Neural crest cell (in vitro differentiated cells): ENCODE measurements at places on chromosomes 6 and 20. TPM values are rescaled to one million over a fixed set of nuclear protein-coding genes. Genes with fewer than 3 reads are reported as not detected.

DNA sequence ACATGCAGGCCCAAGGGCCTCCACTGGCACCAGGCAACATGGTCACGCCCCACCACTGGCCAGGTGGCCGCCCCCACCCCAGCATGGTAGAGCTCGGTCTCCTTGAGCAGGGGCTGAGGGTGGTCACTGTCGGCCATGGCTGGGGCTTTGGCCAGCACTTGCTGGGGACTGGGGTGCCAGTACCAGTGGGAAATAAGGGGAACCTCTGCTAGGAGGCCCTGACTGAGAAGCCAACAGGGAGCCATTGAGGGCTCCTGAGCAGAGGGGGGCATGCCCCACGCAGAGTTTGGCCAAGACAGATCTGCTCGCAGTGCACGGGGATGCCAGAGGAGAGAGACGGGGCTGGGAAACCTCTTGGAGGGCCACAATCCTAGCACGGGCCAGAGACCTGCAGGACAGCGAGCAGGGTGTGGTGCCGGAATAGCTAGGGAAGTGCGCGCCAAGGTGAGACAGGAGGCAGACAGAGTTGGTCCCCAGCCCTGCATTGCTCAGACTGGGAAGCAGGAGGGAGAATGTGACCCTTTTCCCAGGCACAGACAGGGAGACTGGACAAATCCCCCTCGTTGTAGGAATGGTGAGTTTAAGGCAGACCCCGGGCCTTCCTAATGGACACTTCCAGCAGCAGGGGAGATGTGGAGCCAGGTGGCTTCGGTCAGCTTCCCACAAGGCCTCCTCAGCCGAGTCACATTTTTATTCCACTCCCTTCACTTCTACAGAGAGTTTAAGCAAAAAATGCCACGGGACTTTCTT, 179.0 kb upstream of the CST7 start:
- no peak for DNase-seq

DNA sequence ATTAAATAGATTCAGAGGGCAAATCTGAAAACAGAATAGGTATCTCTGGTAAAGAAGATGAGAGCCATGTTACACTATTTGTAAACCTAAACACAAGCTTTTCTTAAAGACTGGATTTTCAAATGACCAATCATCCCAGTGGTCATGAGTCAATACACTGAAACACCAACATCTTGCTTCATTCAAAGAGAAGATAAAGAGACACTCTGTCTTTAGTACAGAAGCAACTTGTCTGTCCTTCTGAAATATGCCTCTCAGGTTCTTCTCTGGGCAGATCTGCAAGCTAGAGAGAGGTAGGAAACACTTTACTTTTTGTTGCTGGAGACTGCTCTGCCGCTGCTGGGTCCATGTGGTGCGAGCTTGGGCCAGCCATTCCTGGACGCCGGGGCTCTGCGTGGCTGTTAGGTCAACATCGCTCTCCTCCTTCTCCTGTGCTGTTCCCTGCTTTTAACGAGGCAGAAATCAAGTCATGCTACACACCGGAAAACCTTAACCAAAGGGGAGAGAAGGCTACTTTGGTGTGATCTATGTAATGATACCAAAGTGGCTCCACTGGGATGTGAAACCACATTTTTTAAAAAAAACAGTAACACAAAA, 368.2 kb downstream of the SYNE1 start:
- no peak for DNase-seq

The EDEM2 gene
- 16.9 and 17.9 TPM in 2 replicates for total RNA-seq

DNA sequence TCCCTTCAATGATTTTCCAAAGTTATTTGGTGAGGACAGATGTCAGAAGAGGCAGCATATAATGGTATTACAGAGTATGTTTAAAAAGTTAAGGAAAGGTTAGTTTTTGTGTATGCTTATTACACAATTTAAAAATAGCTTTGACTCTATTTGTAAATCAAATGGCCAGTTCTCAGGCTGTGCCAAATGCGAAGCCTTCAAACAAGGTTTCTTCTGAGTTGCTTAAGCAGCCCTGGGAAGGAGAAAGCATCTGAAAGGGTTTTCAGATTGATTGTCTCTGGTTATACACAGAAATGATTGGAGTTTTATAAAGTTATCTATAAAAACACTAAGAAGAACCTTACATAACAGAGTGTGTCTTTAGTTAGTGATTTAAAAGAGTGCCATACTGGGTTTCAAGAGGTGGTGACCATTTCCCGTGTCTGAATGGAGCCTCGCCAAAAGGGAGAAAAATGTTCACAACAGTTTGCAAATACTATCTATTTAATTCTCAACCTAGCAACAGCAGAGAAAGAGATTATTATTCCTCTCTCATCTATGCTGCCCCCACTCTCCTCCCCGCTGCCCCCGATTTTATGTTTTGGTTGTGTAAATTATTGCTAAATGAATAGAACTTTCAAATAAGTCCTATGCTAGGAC, 16.7 kb downstream of the CD109 start:
- DNase-seq = no peak

DNA sequence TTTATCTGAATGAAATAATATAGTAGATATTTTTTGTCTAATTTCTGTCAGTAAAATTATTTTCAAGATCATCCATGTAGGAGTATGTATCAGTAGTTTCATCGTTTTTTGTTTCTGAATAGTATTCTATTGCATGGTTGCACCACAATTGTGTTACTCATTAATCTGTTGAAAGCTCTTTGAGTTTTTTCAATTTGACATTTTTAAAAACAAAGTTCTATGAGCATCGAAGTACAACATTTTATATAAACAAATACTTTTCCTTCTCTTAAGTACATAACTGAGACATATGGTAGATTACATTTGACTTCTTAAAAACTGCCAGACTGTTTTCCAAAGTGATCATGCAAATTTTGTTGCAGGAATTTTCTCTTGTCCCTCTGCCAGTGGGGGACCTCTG, 1113.1 kb upstream of the CITED2 start:
- no peak for DNase-seq

The RAD21L1 gene
- not detected in 2 replicates for total RNA-seq

DNA sequence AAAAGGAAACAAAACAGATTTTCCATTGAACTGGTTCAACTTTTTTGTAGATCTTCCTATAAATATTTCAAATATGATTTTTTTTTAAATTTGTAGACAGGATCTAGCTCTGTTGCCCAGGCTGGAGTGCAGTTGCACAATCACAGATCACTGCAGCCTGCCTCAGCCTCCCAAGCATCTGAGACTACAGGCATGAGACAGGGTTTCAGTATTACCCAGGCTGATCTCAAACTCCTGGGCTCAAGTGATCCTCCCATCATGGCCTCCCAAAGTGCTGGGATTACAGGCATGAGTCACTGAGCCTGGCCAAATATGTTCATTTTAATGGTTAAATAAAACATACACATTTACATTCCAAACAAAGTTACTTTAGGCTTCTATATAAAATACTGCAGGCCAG, 33.6 kb downstream of the SAMHD1 start:
- DNase-seq = no peak

The MMP24 gene
- total RNA-seq = 2.8 and 2.9 TPM in 2 replicates

DNA sequence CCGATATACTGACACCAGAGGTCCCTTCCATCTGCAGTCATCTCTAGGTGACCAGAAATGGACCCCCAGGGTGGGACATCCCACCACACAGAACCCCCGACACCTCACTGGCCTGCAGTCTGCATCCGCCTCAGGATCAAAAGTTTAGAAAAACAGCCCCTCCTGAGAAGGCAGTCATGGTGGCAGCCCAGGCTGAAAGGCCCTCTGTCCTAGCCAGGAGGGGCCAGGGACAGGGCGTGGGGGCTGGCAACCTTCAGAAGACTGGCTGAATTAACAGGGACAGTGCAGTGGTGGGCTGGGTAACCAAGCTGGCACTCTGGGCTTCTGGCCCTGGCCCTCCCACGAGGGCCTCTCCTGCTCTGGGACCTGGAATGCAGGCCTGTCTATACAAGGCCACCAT, 34.3 kb upstream of the MDFI start:
- DNase-seq = no peak

DNA sequence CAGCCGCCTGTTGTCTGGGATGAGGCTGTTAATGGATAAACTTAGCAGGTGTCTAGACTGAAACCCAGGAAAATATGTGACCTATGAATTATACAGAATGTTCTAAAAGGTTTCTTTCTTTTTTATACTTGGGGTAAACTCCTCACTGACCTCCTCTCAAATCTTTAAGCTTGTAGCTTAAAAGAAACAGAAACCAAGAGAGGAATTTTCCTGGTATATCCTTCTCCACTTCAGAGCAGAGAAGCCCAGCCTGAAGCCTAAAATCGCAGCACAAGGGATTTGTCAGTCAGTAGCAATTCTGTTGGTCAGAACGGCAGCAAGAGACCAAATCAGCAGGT, 99.4 kb upstream of the RIPOR2 start:
- DNase-seq = no peak

The KCNK15 gene
- total RNA-seq = not detected in 2 replicates

The OR2B6 gene
- not detected in 2 replicates for total RNA-seq

GRCh38 chr6:16437984-16438383, 199.6 kb downstream of the GMPR start:
- no peak for DNase-seq

The CD93 gene
- total RNA-seq = 0.44 and 0.50 TPM in 2 replicates

- no peak for DNase-seq
Observed at GRCh38 chr20:19024296-19025035, 188.0 kb upstream of the SLC24A3 start.

The ZSCAN23 gene
- total RNA-seq = 11.8 and 12.5 TPM in 2 replicates

GRCh38 chr20:45306431-45306982, at the start of gene RBPJL:
Gene RBPJL (plus strand): TSS chr20:45306840. CDS start chr20:45306923, 83 bp downstream.
- peak; percentile 37 for DNase-seq

The SULF2 gene
- total RNA-seq = 18.5 and 22.9 TPM in 2 replicates

- no peak for DNase-seq
Observed at GRCh38 chr6:104404377-104404776, 455.3 kb downstream of the HACE1 start.

- no peak for DNase-seq
Observed at GRCh38 chr20:57772349-57772964, 62.6 kb upstream of the PMEPA1 start.

The HSP90AB1 gene
- 1,508 and 1,541 TPM in 2 replicates for total RNA-seq

DNA sequence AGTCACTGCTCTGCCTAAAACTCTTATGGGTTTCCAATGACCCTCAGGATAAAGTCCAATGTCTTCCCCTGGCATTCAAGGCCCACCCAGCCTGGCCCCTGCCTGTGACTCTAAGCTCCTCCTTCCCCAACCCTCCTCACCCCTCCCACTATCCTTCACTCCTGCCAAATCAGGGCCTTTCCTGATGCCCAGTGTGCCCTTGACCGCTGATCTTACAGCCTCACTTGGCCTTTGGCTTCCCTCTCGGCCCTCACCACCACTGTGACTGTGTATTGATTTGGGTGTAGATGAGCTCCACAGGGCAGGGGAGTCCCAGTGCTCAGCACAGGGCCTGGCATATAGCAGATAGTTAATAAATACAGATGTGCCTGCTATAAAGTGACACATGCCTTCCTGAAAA, 115.7 kb downstream of the TOX2 start:
- no peak for DNase-seq

GRCh38 chr6:119626884-119627619, 277.5 kb upstream of the MAN1A1 start:
- DNase-seq = no peak

DNA sequence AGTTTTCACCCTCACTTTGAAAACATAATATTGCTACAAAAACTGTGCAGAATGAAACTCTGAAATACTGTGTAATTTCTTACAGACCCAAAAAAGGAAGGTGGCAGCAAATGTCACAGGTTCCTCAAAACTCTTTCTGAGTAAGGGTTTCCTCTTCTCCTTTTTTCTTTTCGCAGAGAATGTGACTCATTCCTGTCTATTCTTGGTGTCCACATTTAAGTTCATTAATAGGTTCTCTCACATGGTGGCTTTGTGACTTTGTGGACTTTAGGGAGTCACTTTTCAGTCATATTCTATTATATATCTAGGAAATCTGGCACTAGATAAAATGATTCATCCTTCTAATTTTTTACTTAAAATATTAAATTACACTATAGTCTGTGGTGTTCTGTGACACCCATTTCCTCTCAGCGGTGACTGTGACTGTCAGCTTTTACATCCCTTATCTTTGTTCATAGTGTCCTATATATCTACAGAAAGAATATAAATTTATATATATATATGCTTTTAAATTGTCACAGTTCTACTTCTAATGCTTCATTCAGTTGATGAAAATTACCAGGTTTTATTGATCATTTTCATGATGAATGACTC, 126.8 kb upstream of the HCRTR2 start:
- DNase-seq = no peak
